ENCODE measurements at places on chromosomes 16 and 17.

GRCh38 chr16:65455761-65456160 lies 333.9 kb upstream of the CDH11 start:
- DNase-seq: no peak

DNA sequence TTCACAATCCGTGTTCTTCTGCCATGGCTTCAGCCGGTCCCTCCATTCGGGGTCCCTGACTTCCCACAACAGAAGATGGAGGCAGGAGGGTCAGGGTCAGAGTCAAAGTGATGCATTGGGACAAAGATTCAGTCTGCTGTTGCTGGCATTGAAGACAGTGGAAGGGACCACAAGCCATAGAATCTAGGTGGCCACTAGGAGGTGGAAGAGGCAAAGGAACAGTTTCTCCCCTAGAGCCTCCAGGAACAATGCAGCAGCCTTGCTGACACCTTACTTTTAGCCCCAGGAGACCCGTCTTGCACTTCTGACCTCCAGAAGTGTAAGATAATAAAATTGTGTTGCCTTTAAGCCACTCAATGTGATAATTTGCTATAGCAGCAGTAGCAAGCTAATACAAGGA lies 55.9 kb downstream of the MFSD11 start:
- no peak for DNase-seq

DNA sequence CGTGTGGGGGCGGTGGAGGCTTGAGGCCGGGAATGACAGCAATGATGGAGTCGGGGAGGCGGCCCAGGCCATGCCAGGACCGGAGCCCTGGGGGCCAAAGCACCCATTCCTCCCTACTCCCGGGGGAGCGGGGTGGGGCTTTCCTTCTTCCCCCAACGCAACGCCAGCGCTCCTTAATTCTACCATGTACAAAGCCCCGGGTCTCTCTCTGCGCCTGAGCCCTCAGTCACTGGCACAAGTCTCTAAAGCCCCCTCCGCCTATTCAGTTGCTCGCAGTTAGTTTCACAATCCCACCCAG lies 245 bp upstream of the RNF227 start:
- no peak for DNase-seq

- no peak for DNase-seq
Measured at GRCh38 chr17:56310782-56311181, 157.5 kb downstream of the ANKFN1 start.

- no peak for DNase-seq
Measured at GRCh38 chr17:75642784-75643642, 9.8 kb downstream of the SMIM5 start.

All from nephron progenitor cell (in vitro differentiated cells).